NCI-H1092 (cell line): ENCODE measurements at places on chromosomes 13 and 19.

DNA sequence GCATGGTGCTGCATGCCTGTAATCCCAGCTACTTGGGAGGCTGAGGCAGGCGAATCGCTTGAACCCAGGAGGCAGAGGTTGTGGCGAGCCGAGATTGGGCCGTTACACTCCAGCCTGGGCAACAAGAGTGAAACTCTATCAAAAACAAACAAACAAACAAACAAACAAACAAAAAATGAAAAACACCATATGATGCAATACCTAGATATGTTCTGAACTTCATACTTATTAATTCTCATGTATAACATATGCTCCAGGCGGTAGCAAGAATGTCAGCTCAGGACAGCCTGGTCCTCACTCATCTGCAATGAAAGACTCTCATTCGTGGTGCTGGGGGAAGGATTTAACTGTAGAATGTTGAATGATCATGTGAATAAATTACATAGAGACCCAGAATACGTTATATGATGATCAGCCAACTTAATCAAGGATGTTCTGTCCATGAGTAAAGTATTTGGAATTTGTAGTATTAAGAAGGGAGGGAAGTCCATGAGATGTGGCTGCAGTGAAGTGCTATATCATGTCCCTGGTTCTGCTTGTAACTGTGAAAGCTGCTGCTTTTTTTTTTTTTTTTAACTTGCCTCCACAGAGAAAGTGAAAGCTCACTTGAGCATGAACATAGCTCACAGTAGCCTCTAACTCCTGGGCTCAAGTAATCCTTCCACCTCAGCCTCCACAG, 206.8 kb downstream of the UQCRFS1 start:
- no peak for DNase-seq

DNA sequence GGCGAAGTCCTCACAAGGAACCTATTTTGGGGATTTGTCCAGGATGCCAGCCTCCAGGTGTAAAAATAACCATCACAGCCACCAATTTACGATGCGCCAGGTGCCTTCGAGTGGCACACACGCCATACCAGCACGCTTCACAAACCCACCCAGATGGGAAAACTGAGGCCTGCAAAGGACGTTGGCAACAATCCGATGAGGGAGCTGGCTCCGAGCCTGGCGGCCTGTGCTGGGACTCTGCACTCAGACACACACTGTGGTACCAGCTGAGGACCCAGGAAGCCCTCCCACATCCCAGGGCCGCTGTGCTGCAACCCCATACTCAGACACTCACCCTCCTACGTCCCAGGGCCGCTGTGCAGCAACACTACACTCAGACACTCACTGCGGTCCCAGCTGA, 65.0 kb upstream of the C13orf46 start:
- DNase-seq = no peak

DNA sequence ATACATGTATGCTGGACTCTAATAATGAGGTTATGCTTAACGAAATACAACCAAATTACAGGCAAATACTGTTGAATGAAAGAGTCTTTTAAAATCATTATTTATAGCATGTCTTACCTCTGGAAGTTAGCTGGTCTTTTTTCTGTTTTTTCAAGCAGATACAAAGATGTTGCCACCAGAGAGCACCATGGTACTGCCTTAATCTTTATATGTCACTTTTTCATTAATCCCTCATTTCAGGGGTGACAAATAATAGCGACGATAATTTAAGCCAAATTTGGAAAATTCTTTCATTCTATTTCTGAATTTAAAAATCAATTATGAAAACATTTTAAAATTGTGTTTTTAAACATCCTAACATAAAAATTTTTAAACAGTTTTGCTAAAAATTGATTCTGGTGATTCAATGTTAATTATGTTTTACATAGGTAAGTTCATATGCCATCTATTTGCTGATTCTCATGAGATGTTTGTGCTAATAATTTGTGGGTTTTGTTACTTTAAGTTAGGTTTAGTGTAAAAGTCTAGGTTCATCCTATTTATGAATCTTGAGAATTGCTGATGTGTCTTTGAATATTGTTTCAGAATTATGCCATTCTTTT, 379.3 kb upstream of the SGCG start:
- peak; percentile 36 for DNase-seq

- no peak for DNase-seq
These were observed 64.9 kb downstream of the GADD45B start for GRCh38 chr19:2540646-2541454.

- DNase-seq = no peak
These were observed 9.3 kb downstream of the C13orf42 start for GRCh38 chr13:51101636-51102235.

DNA sequence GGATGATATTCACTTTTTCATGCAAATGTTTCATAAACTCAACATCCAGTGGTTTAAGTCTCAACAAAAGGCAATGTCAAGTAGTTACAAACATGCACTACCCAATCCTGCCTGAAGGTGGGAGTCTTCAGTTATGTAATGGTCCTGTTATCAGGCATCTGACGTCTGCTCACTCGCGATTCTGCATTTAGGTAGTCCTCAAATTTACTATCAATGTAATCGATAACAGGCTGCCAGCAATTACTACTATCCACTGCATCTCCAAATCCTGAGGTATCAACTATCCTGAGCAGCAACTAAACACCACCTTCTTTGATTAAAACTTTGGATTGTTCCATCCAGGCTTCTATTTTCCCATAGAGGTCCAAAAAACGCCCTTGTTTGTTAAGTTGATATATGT, 51.2 kb downstream of the NLRP12 start:
- DNase-seq = peak; percentile 1

DNA sequence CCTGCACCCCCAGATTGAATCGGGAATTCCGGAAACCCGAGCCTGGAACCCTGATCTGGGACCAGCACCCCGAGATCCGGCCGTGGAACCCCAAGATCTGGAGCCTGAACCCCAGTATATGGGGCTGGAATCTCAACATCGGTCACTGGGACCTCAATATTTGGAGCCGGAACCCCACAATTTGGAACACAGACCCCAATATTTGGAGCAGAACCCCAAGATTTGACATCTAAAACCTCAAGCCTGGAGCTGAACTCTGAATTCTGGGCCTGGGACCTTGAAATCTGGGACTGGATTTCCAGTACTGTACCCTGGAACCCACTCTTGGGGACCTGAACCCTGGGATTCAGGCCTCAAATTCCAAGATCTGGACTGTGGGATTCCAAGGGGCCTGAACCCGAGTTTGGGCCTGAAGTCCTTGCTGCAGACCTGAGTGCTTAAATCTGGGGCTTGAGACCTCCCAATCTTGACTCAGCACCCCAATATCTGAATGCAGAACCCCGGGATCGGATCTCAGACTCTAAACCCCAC, 629 bp downstream of the LRFN3 start:
- DNase-seq = no peak

GRCh38 chr13:43959291-43959690, 79.6 kb downstream of the LACC1 start:
- DNase-seq = no peak

GRCh38 chr13:101397742-101398141, 18.6 kb downstream of the NALCN start:
- no peak for DNase-seq

DNA sequence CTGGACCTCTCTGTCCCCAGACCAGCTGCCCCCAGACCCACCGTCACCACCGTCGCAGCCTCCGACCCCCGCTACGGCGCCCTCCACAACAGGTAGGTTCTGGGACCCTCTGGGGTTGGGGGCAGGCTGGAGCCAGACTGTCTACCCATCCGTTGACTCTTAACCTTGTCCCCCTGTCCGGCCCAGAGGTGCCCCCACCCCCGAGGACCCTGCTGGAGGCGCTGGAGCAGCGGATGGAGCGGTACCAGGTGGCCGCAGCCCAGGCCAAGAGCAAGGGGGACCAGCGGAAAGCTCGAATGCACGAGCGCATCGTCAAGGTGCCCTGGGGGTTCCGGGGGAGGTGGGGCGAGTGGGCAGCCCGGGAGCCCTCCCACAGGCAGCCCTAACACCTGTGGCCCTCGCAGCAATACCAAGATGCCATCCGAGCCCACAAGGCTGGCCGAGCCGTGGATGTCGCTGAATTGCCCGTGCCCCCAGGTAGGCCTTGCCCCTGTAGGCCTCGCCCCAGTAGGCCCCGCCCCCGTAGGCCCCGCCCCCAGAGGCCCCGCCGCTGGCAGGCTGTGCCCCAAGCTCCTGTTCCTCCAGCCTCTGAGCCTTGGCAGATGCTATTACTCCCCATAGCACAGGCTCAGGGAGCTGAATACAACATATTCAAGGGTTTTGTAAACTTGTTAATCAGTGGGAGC, 12.9 kb downstream of the CC2D1A start:
- no peak for DNase-seq

- no peak for DNase-seq
These were observed 1.1 kb upstream of the SHD start for GRCh38 chr19:4278010-4278409.

- DNase-seq = no peak
These were observed 60.8 kb downstream of the ALOX5AP start for GRCh38 chr13:30796132-30796572.

- peak; percentile 56 for DNase-seq
These were observed 77.8 kb downstream of the TUBGCP3 start for GRCh38 chr13:112510002-112510780.

DNA sequence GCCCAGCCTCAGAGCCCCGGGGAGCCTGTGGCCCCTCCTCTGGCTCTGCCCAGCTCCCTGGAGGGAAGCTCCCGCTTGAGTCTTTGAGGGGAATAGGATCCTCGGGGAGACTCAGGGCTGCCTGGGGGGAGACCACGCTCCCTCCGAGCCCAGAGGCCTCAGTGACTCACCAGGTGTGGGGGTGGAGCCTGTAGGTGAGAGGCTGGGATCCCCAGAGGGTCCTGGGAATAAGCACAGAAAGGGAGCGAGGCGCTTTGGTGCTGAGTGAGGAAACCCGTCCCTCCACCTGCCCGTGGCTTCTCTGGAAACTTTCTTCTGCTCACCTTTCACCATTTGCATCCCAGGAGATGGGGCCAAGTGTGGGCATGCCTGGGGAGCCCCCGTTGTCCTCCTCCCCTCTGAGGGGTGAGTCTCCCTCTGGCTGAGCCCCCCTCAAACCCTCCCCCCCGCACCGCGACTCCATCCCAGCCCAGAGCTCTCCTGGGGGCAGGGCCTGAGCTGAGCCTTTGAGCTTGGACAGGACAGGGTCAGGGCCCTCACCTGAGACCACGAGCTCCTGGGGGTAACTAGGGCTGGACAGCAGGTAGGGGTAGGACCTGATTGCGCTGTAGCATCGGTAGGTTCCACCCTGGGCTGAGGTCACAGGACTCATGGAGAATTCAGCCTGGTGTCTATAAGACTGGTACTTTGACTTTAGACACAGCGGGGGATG, 2.7 kb downstream of the LILRB5 start:
- no peak for DNase-seq

GRCh38 chr13:50074843-50075242, 59.6 kb downstream of the KCNRG start:
- no peak for DNase-seq

- no peak for DNase-seq
These were observed 167.0 kb downstream of the NUFIP1 start for GRCh38 chr13:44822291-44822690.

DNA sequence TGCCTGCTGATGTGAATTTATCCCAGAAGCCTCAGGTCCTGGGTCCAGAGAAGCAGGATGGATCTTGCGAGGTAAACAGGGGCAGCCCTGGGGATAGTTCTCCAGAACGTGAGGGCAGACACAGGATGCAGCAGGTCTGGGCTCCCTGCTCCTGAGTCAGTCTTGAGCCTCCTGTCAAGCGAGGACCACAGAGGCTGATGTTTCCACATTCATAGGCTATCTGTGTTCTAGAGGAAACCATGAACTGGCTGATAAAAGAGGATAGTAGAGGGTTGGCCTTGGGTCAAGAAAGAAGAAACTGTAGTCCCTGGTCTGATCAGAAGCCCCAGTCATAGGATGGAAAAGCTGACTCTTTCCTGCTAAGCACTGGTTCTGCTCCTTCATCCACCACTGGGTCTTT, 2.2 kb downstream of the ZNF175 start:
- DNase-seq = no peak

DNA sequence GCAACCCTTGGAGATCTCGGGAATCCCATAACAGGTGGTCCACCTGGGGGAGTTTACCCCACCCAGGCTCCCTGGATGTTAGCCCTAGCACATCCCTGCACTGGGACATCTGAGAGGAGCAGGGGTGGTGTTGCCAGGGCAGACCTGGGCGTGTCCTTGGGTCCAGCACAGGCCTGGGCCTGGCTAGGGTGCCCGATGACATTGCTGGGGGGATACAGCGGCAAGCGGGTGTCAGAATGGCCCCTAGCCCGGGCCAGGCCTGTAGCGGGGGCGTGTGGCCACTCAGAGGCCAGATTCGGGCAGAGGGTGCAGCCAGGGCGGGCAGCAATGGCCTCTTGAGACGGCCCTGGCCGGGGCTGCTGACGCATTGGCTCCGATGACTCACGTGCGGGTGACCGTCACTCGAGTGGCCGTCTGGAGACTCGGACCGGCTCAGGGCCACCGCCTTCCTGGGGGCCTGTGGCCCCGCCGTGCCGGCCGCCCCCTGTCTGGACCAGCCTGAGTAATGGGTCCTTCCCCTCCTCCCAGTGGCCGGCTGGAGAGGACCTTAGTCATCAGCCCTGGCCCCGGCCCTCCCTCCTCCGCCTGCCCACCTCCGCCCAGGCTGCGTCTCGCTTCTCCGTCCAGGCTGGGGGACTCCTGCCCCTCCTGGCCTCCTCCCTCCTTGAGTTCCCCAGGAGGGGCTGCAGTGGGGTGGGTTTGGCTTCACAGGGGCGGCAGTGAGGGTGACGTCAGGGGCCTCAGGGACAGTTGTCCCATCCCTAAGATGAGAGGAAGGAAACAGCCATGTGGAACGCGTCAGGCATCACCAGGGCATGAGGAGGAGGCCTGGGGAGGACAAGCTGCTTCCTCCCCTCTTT, 23.2 kb upstream of the CRTC1 start:
- DNase-seq = no peak

DNA sequence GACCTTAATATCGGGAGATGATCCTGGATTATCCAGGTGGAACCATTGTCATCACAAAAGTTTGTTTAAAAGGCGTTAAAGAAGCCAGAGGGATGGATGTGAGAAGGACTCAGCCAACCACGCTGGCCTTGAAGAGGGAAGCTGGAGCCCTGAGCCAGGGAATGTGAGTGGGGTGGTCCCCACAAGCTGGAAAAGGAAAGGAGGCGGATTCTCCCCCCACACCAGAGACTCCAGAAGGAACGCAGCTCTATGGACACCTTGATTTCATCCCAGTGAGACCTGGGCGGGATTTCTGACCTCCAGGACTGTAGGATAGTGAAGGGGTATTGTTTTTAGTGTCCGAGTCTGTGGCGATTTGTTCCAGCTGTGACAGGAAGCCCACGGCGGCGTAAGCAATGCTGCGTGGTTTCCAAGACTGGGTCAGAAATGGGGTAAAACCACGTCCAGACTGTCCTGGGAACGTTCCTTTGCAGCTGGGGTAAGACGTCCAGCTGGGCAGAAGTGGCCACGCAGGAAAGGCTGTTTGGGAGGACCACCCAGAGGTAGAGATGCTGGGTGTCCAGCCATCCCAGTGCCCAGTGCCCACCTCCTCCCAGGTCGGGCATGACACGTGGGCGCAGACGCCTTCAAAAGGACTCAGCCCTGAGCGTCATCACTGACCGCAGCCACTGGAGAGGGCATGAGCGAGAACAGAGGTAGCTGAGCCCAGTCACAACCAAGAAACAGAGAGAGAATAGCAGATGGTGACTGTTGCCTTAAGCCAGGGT, 125.4 kb upstream of the USP29 start:
- DNase-seq = no peak
